BE2C (cell line): ENCODE measurements at places on chromosomes 6 and 20.

DNA sequence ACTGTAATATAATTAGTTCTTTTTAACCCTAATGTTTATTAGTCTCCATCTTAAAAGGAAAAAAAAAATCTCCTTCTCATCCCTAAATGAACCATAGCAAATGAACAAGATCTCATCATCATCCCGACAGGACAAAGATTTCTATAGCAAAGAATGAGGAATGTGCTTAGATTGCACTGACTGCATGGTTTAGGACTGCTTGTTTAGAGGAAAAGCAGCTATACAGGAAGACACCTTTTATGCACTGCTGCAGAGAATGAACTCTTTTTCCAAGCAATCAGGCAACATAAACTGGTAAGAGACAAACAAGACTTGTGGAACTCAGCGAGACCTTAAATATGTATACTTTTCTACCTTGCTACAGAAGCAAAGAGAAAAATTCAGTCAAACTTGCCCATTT lies 26.8 kb downstream of the CSNK2A1 start:
- no peak for DNase-seq

DNA sequence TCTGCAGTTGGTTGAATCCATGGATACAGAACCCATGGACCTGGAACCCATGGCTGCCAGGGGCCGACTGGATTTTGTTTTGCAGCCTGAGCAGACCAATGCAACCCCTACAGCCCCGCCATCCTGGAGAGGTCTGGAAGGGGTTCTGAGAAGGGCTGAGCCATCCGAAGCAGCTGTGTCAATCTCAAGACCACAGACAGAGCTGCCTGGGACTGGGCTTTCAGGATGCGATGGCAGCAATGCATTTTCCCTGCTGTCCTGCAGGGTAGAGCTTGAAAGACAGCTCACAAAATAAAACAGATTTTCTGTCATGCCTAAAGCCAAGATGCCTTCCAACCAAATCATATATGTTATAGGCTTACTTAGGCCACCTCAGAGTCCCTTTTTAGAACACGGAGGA lies 125.8 kb upstream of the NXT1 start:
- no peak for DNase-seq

GRCh38 chr6:158286413-158286812 lies 25.9 kb upstream of the TULP4 start:
- DNase-seq, result no peak

- DNase-seq, result no peak
These were observed 9.6 kb downstream of the JARID2 start for GRCh38 chr6:15255481-15255880.

DNA sequence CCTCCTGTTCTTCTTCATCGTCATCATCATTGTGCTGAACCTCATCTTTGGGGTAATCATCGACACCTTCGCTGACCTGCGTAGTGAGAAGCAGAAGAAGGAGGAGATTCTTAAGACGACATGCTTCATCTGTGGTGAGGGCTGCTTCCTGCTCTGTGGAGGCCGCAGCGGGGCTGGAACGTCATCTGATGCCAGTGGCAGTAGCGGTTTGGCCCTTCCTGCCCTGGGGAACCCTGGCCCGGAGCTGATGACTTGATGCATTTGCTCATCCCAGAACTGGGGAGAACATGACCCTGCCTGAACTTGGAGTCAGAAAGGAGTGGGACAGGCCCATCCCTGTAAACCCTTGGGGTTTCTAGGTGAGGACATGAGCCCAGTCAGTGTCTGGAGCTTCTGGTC lies 18.7 kb downstream of the UQCC2 start:
- DNase-seq, result no peak

DNA sequence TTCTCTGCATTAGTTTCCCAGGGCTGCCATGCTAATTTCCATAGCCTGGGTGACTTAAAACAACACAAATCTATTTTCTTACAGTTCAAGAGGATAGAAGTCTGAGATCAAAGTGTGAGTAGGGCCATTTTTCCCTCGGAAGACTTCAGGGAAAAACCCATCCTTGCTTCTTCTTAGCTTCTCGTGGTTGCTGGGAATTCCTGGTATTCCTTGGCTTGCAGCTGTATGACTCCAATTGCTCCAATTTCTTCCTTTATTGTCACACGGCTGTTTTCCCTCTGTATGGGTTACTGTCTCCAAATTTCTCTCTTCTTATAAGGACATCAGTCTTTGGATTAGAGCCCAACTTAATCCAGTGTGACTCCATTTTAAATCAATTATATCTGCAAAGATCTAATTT lies 128.4 kb upstream of the JAG1 start:
- DNase-seq, result no peak

DNA sequence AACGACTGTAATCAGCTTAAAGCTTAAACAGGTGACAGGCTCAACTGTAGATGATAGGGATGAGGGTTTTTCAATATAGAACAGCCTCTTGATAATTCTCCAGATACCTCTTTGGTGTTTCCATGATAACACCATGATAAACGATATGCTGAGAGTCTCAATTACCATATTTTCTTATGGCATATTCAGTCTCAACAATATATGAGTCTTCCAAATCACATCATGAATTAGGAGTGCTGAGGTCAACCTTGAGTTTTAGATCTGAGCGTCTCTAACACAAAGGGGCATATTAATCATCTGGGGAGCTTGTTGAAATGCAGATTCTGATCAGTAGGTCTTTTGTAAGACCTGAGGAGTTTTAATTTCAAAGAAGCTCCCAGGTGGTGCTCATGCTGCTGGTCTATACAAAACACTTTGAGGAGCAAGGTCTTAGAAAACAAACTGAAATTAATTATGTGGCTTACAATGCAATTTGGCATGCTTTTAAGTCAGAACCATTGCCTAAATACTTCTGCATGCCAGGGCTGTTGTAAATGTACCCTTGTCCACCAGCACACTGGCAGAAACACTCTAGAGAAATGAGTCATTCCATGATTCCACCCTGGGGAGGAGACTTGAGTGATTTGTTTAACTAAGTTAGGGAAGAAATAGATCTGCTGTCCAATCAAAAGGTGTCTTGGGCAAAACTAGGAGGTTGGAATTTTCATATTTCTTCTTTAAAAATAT lies 49.6 kb downstream of the PTCHD4 start:
- no peak for DNase-seq

DNA sequence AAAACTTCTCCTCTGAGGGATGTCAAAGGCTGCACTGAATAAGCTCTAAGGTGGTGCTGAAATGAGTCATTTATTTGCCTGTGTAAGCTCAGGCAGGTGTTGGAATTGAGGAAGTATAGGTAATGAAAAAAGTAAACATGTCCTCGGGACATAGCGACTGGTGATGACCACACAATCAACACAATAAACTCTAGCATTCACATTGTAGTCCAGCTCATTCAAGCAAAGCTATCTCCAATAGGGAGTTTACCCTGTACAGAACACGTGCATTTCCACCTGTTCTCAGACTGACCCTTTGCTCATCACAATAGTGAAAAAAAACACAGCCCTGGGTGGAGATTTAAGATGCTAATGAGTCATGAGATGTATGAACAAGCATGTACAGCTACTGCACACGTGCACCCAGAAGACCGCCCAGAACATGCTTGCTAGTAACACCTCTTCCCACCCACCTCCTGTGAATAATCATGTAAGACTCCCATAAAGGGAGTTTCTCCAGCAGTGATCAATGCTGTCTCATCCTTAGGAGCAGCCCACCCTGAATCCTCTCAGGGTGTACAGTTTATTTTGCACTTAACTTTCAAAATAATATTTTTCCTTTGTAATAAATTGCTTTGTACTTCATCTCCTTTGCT lies 33.0 kb upstream of the POU5F1 start:
- DNase-seq, result no peak

GRCh38 chr6:56845032-56845431 lies 109.9 kb upstream of the BEND6 start:
- DNase-seq, result no peak

- no peak for DNase-seq
These were observed 158.5 kb downstream of the NFATC2 start for GRCh38 chr20:51383891-51384510.

DNA sequence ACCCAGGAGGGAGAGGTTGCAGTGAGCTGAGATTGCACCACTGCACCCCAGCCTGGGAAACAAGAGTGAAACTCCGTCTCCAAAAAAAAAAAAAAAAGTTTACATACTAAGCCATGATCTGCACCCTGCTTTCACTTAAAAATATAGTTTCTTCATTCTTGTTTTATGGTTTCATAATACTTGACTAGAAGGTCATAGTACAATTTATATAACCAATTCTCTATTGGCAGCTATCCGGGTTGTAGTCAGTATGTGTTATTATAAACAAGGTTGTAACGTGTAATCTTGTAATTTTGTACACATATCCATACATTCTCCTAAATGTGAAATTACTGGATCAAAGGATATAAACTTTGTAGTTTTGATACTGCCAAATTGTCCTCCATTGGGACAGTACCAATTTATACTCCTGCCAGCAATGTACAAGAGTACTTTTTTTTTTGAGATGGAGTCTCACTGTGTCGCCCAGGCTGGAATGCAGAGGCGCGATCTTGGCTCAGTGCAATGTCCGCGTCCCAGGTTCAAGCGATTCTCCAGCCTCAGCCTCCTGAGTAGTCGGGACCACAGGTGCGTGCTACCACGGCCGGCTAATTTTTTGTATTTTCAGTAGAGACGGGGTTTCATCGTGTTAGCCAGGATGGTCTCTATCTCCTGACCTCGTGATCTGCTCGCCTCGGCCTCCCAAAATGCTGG lies 144.8 kb downstream of the GJA10 start:
- DNase-seq, result no peak
